ENCODE measurements at places on chromosomes 7 and 10.

GRCh38 chr7:104883718-104884452, 130.1 kb upstream of the KMT2E start:
- peak; percentile 91 for DNase-seq

GRCh38 chr7:117146511-117146910, 176.3 kb downstream of the WNT2 start:
- no peak for DNase-seq

GRCh38 chr7:155484483-155485399, 26.8 kb downstream of the EN2 start:
- no peak for DNase-seq

- DNase-seq, result no peak
These were observed 230.9 kb downstream of the KLF6 start for GRCh38 chr10:3554121-3554522.

- DNase-seq, result no peak
These were observed 61.3 kb downstream of the KIAA1549 start for GRCh38 chr7:138919911-138920310.

DNA sequence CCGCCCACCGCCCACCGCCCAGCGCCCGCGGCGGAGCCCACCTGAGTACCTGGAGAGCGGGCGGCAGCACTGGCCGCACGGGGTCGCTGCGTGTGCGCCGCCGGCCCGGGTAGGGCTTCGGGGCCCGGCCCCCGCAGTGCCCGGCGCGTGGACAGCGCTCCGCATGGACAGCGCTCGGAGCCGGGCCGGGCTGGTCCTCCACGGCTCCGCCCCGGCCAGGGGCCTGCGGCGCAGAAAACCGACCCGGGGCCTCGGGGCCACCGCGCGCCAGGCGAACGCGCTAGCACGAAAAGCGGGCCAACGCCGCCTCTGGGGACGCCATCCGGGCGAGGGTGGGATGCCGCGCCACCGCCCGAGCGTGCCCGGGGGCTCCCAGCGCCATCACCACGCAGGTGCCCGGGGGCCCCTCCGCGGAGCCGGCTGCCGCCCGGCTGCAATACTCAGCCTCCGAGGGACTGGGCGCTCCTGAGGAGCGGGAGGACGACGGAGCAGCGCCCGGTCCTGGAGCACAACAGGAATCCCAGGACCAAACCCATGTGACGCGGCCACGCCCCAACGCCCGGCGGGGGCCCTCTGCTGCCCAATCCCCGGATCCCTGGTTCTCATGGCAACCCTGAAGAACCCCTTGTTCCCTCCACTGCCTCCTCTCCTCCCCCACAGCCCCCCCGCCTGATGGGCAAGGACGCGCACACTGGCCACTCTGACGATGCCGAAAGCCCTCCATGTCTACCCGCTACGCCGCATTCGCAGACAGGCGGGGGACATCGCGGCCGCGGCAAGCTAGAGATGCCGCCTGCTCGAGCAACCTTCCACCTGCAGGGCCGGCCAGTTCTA, at the start of gene GRB10:
GRB10 (minus strand) TSS at position 522 of the 834 bp plus-strand sequence. CDS start 50,574 bp downstream, outside the sequence.
- peak; percentile 26 for DNase-seq

DNA sequence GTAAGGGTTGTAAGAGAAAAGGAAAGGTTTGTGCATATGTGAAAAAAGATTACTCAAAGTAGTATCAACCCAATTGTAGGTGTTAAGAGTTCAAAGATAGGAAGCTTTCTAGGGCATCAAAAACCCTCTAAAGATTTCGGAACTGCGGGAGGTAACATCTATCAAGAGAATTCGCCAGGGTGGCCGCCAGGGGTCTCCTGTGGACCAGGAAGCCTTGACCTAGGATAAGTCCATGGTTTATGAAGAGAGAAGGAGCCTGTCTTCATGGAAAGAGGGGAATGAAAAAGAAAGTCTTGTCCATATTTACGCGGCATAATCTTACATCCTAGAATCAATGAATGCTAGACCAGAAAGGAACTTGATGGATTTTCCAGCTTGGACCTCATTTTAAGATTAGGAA, 140.7 kb upstream of the CALCR start:
- peak; percentile 63 for DNase-seq

DNA sequence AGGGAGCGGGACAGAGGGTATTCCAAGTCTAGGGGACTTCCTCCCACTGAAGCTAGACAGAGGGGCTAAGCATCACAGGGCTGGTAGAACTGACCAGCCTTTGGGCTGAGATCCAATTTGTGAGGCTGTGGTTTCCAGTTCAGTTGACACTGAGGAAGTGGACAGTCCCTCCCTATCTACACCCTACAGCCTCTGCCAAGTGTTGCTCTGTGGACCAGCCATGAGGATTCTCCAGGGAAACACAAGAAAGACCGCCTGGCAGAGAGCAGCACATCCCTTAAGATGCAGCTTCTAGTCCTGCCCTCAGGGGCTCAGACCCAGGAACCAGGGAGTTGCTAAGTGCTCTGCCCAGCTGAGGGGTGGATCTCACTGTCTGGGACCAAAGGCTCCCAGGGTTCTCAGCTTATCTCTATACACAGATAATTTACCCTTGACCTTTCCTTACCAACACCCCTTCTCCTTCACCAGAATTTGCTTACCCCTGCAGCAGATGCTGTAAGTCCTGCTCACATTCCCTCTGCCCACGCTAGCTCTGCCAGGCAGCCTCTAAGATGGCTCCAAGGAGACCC, 252.0 kb downstream of the SKIDA1 start:
- DNase-seq, result peak; percentile 62

GRCh38 chr10:91820144-91820543, 21.9 kb downstream of the TNKS2 start:
- DNase-seq, result peak; percentile 65

DNA sequence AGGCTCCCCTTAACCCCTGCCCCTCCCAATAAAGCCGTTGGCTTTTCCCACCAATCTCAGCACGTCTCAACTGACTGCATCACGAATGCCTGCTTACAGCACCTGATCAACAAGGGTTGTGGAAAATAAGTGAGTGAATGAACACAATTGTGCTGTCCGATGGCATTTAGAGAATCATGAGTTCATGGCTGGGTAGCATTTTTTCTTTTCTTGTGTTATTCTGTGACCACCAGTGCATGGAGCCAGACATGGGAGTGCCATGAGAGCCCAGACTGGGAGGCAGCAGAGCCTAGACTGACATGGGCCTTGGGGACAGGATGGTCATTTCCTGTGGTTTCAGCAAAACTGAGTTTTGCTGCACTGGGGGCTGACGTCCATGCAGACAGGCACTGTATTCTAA, 254.1 kb upstream of the IGFBP3 start:
- DNase-seq, result peak; percentile 88

GRCh38 chr10:95176101-95176500, 17.9 kb upstream of the ACSM6 start:
- no peak for DNase-seq

GRCh38 chr7:30770845-30771173, 408 bp upstream of the MINDY4 start:
- no peak for DNase-seq

GRCh38 chr10:34104829-34105572, 710.1 kb downstream of the PARD3 start:
- no peak for DNase-seq

DNA sequence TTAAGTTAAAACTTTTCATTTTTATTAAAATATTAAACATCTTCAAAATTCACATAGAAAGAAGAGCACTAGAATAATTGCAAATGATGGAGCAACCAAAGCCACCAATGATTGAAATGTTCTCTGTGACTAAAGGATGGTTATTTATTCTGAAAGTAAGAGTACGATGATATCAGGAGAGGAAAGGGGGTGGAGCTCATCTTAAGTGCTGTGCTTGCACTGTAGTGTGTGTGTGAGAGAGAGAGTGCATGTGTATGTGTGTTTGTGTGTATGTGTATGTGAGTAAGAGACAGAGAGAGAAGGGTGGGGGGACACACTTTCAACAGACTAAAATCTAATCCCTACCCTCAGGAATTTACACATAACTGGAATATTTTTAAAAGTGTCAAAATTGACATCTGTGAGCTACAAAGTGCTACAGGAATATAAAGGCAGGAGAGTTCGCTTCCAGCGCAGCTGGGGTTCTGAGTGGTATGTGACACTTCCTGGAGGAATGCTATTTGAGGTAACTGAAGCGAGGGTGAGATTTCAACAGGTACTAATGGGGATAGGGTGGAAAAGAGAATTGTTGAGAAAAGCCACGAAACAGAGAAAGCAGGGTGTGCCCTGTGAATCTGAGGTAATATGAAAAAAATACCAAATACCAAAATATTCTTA, 57.2 kb upstream of the SMNDC1 start:
- DNase-seq, result peak; percentile 52

- no peak for DNase-seq
These were observed 237.2 kb downstream of the GLI3 start for GRCh38 chr7:41999736-42000283.

DNA sequence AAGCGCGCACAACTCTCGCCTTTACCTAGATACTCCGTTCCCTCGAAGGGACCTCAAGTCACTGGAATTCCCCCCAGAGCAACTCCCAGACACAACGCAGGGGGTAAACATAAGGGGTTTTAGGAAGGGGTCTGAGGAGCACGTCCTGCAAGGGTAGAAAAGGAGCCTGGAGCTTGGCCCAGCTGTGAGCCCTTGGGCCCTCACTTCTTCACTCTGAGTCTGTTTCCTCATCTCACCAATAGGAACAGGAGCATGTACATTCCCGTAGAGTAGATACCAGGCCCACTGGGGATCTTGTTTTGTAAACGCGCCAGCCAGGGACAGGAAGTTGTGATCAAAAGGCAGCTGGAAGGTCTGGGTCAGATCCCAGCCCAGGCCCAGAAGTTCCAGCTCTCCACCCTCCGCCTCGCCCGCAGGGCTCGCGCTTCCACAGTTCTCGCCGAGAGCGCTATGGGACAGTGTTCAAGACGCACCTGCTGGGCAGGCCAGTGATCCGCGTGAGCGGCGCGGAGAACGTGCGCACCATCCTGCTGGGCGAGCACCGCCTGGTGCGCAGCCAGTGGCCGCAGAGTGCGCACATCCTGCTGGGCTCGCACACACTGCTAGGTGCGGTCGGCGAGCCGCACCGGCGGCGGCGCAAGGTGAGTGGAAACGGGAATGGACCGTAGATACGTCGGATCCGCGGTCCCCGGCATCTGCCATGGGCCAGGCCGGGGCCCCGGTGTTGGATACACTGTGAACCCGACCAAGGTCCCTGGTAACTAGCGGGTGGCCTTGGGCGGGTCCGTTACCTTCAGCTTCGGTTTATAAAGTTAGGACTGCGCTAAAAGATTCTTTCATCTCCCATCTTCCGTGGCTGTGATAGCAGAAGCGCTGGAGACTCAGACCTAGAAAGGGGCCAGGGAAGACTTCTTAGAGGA, 1.3 kb downstream of the CYP26C1 start:
- DNase-seq, result peak; percentile 37

- peak; percentile 24 for DNase-seq
These were observed 150.4 kb upstream of the PRPS1L1 start for GRCh38 chr7:18177815-18178660.

GRCh38 chr10:95601116-95601719, 40.0 kb upstream of the SORBS1 start:
- DNase-seq, result peak; percentile 88

GRCh38 chr10:70274643-70275042, 9.2 kb downstream of the NPFFR1 start:
- DNase-seq, result no peak

GRCh38 chr7:27171325-27171636, 2.8 kb downstream of the HOXA10 start:
- DNase-seq, result peak; percentile 72

GRCh38 chr10:2081501-2081900, 344.2 kb upstream of the ADARB2 start:
- no peak for DNase-seq

- DNase-seq, result no peak
These were observed 44.3 kb upstream of the EIF4H start for GRCh38 chr7:74129887-74130286.

- DNase-seq, result no peak
These were observed 189.9 kb downstream of the MTERF1 start for GRCh38 chr7:91690541-91691070.

DNA sequence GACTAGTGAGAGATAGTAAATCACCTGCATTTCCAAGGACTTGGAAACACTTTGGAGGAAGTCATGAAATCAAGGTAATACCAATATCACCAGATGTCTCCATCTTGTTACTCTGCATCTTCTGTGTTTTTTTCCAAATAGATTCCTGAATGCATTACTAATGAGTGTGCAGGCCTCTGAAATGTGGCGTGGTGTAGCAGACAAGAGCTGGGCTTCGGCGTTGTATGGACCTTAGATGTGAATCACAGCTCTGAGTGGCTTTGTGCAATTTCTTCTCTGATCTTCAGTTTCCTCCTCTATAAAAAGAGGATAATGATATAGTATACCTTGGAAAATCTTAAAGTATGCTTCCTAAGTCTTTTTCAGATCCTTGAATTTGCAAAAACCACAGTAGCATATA, 9.6 kb upstream of the MYPN start:
- DNase-seq, result peak; percentile 18

DNA sequence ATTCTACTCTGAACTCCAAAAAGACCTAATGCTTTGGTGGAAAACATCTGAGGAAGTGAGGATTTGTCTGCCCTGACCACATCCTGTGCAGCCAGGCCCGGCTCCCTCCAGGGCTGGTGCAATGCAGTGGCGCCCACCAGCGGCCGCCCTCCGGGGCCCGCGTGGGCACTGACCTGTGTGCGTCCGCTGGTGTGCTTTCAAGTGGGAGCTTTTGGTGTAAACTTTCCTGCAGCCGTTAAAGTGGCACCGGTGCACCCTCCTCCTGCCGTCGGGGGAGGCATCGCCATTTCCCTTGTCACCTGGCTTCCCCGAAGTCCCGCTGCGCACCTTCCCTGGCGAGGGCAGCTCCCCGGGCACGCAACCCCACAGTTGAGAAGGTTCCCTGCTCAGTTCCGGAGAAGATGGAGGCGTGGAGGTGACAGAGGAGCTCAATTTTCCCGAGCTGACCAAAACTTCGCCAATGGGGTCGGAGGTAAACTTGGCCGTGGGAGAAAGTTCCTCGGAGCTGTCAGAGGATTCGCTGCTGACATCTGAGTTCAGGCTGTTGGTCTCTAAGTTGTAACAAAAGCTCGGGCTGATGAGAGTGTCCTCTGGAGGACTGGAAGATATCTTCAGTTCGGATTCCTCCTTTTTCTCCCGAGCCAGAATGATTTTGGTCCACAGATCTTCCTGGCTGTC, 3.4 kb downstream of the KLF6 start:
- DNase-seq, result peak; percentile 76

- peak; percentile 98 for DNase-seq
These were observed 52.5 kb downstream of the PROSER2 start for GRCh38 chr10:11875494-11876281.

DNA sequence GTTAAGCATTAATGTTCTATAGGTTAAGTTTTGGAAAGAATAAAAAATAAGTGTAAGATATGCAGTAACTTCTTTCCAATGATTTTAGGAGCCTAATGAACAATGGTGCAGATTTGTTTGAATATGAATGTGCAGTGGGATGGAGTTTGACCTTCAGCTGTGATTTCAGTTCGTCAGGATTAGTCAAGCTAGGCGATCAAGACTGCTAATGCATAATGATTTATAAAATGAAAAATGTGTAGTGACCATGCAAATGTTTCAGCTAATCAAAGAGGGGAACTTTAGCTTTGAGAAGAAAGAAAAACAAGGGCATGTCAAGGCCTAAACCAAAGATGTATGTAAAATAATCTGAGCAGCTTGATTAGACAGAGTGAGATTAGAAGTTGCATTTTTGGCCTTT, 208.5 kb downstream of the FOXP2 start:
- no peak for DNase-seq

- DNase-seq, result no peak
These were observed 877.6 kb upstream of the AUTS2 start for GRCh38 chr7:68720697-68721096.

GRCh38 chr7:138097064-138097741, 20.9 kb downstream of the AKR1D1 start:
- DNase-seq, result peak; percentile 55

- no peak for DNase-seq
These were observed 288.1 kb upstream of the PRKCQ start for GRCh38 chr10:6868036-6868725.
